Effector CD8-positive, alpha-beta T cell (primary cell): ENCODE measurements at places on chromosomes 6 and 20.

- DNase-seq, result no peak
Observed at GRCh38 chr6:82458147-82458546, 94.5 kb downstream of the TPBG start.

GRCh38 chr6:72704979-72705378 is 83.1 kb downstream of the KCNQ5 start:
- DNase-seq, result no peak

DNA sequence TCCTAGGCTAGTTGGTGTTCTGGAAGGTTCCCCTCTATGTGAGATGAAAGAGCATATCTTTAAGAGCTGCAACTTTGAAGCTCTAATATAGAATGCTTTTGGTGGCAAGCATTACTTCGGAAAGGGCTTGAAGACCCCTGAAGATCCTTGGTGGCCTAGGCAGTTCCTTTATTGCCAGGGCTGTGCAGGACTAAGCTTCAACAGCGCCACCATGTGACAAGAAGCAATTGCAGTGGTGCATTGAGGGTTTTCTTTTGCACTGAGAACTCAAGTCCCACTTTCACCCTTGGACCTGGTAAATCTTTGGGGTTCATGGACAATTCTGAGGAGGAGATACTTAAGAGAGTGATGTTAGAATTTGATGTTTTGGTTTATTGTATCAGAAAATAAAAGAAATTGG is 237.4 kb upstream of the GMDS start:
- DNase-seq, result no peak

- no peak for DNase-seq
Observed at GRCh38 chr6:160363016-160363996, 15.1 kb downstream of the SLC22A3 start.

DNA sequence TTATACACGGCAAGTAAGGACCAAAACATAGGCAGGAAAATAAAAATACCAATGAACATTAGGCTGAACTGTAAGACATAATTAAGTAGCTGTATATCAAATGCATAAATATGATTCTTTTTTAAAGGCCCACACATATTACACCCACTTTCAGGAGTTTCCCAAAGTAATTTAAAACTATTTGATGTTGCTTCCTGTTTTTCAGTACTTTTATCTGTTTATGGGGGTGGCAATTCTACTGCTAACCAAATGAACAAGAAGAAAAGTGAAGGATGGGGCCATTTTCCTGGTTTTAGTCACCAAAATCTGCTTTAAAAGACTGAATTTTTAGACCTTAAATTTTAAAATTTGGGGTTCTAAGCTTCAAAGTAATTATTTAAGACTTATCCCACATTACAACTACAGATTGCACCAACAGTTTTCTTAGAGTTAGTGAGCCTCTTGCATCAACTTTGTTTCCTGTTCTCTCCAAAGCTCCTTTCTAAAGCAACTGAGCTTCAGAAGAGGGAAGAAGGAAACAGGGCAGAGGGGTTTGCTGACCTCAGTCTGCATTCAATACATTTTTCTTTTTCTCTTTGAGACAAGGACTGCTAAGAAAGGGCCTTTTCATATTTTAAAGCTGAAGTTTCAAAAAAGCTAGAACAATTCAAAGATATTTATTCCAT is 191.0 kb downstream of the BACH2 start:
- DNase-seq, result no peak

DNA sequence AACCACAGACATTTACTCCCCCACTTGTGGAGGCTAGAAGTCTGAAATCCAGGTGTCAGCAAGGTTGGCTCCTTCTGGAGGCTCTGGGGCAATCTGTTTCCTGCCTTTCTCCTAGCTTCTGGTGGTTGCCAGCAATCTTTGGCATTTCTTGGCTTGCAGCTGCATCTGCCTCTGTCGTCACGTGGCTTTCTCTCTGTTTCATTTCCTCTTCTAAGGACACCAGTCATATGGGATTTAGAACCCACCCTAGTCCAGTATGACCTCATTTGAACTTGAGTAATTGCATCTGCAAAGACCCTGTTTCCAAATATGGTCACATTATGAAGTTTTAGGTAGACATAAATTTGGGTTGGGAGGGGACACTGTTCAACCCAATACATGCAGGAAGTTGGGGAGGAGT is 56.2 kb upstream of the EPB41L1 start:
- no peak for DNase-seq

DNA sequence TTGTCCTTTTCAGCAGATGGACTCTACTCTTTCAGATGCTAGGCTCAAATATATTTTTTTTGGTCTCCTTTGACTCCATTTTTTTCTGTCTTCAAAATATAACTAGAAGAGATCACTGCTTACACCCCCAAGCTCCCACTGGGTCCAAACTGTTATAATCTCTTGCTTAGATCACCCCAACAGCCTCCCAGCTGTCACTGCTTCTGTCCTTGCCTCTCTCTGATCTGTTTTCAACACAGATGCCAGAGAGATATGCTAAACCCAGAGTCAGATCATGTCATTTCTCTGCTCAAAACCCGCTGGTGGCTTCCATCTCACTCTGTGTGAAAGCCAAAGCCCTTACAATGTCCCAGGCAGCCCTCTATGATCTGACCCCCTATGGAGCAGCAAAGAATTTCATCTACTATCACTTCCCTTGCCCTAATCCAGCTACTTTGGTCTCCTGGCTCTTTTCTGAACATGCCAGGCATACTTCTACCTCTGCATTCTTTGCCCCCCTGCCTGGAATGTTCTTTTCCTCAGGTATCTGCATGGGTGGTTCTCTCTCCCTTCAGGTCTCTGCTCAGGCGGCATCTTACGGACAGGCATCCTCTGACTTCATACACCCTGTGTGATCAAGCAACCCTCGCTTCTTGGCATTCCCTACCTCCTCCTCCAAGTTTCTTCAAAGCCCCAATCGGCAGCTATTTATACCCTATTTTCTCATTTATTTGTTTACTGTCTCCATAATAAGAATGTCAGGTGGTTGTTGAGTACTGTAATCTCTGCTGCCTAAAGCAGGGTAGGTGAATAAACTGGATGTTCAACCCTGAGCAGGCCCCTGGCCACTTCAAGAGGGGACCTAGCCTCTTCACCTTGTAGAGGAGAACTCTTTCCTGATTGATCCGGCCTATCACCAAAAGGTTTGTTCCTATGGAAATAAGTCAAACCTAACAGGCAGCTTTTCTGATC is 43.6 kb upstream of the SLC4A11 start:
- no peak for DNase-seq

DNA sequence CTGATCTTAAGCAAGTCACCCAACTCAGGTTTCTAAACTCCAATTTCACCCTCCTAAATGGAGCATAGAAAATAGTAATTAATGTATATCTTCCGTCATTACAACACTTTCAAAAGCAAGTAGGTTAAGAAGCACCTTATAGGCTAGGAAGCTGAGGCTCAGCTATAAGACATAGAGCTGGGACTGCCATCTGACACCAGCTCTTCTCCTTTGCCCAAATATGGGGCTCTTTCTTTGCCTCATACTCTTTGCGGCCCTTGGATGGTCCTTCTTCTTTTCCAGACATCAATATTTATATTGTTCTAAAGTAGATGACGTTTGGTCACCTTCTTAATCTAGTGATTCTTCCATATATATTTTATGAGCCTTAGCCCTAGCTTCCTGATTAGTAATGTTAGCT is 413.2 kb downstream of the LMBRD1 start:
- no peak for DNase-seq

- no peak for DNase-seq
Observed at GRCh38 chr6:104218116-104218515, 641.6 kb downstream of the HACE1 start.

- no peak for DNase-seq
Observed at GRCh38 chr6:158760618-158761250, 58.4 kb downstream of the EZR start.

- no peak for DNase-seq
Observed at GRCh38 chr6:34015586-34015985, 130.3 kb downstream of the GRM4 start.

DNA sequence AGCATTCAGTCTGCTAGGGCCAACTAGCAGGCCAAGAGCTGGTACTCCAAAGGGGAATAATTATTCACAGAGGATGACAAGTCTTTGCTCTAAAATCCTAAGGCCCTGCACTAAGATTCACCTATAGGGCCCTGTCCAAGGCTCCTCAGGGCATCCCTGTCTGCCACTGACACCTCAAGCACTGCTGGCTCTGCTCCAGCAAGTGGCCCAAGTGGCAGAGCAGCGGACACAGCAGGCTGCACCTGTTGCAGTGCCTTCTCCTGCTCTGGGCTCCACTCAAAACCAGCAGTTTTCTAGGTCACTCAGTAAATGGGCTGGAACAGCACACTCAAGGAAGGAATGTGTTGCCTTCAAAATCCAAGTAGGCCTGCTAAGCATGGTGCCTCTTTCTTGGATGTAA is 36.4 kb upstream of the SMOC2 start:
- DNase-seq, result no peak

- no peak for DNase-seq
Observed at GRCh38 chr6:114564302-114564933, 221.6 kb upstream of the HS3ST5 start.

DNA sequence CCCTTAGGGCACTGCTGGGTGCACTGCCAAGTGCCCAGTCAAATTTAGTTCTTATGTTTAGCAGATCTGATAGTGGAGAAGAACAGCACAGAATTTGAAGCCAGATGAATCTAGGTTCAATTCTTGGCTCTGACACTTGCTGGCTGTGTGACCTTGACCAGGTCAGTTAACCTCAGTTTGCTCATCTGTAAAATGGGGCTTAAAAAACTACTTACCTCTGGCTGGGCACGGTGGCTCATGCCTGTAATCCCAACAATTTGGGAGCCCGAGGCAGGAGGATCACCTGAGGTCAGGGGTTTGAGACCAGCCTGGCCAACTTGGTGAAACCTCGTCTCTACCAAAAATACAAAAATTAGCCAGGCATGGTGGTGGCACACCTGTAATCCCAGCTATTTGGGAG is 49.9 kb upstream of the MLN start:
- DNase-seq, result no peak

GRCh38 chr6:69289689-69290495 is 506.9 kb downstream of the LMBRD1 start:
- DNase-seq, result no peak

GRCh38 chr6:5151360-5151954 is 66.3 kb downstream of the PPP1R3G start:
- DNase-seq, result no peak

DNA sequence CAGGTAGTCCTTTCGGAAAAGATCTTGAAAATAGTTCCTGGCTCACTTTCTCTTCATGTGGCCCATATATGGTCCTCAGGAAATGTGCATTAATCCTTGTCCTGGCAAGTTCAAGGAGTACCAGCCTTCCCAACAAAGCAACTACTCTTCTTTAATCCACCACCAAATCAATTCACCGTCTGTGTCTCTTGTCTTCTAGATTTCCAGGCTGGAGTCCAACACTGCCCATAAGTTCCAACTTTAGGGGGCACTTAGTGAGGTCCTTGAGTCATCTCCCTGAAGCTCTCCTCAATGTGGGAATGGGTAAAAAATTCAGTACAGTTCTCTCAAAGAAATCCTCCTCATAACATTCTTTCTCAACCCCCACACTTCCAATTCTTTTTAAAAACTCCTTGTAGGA is 6.9 kb upstream of the DAAM2 start:
- no peak for DNase-seq

DNA sequence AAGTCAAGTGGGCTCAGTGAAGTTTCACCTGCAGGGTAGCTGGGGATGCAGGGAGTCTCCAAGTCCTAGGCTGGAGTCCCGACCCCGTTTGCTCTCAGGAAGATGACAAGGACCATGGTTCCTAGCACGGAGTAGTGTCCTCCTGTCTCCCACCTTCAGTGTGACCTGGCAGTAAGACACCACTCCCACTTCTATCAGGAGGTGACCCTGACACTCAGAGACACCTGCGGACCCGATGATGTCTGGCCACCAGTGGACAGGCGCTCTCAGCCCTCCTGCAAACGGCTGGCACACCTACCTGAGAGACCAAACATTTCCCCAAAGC is 1.1 kb downstream of the SOD2 start:
- no peak for DNase-seq

DNA sequence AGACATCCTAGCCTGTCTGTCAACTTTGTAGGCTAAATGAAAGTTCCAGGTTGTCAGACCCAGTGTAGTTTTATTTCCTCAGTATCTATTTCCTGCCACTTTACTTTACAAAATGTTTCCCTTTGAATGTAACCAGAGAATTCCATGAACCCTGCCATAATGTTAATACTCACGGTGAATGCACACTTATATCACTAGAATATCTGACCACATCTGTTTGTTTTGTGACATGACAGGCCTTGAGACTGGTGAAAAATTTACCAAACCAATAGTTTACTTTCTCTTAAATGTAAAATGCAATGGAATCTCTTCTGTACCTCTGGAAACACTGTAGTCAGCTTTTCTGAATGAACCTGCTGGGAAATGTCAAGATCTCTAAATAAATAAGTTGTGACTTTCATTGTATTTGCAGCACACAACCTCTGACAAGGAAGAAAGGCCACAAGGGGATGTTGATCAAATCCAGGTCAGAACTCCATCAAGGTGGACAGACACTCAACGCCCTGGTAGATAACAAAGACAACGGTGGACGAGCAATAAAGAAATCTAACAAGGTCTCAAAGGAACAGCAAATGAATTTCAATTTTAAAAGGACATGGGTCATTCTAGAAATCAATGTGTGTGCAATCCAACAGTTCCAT is 59.2 kb downstream of the BACH2 start:
- DNase-seq, result no peak

DNA sequence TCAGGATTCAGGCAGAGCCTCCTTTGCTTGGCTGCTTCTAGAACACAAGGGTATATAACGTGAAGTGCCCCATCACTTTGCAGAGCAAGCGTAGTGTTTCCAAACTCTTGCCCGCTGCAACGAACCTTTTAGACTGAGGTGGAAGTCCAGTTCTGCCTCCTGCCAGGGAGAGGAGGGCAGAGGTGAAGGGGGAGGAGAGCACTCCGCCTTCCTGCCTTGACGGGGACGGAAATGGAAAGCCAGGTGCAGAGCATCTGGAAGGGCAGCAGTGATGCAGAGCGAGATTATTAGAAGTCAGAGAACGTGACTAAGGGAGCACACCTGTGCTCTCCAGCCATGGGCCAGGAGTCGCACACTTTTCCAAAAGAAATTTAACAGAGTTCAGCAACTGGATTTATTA is 63.4 kb downstream of the RREB1 start:
- no peak for DNase-seq

DNA sequence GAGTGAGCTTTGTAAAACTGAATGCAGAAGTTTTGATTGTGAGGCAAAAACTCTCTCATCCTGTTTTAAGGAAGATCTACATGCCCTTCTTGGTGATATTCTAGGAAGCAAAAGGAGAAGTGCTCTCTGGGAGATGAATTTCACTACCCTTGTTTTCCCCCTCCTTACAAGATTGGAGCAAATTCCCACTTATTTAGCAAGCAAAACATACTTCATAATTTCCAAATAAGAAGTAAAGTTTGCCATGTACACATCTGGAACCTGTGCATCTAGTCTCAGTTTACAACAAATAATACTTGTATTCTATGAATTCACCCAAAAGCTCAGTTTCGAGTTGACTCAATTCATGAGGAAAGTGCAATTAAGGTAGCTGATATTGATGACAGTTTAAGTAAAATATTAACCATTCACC is 27.6 kb upstream of the IFNGR1 start:
- no peak for DNase-seq

GRCh38 chr6:36851149-36851614 is 11.9 kb upstream of the CPNE5 start:
- no peak for DNase-seq

GRCh38 chr6:57147955-57148858 is 23.9 kb upstream of the BAG2 start:
- DNase-seq, result no peak

- no peak for DNase-seq
Observed at GRCh38 chr20:46057856-46058598, 29.0 kb downstream of the SLC12A5 start.
